Eye (tissue), 1 donor: ENCODE measurements at places on chromosomes 2 and 18.

DNA sequence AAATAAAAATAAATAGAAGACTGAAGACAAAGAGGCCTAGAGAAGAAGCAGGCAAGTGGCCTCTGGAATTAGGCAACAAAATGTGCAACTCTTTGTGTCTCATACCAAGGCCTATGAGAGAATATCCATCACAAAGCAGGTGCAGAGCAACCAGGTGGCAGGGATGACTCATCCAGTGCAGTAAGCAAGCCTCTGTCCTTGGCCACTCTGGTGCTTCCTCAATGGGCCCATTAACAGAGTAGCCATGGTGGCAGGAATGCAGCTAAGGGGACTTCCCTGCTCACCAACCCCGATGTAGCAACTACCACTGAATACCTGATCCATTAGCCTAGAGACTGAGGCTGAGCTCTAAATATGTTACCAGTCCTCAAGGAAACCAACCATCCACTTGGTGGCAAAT is 11.0 kb upstream of the EPG5 start:
- no peak for DNase-seq

- DNase-seq, result no peak
These were observed 55.4 kb upstream of the THOC1 start for GRCh38 chr18:323253-323622.

DNA sequence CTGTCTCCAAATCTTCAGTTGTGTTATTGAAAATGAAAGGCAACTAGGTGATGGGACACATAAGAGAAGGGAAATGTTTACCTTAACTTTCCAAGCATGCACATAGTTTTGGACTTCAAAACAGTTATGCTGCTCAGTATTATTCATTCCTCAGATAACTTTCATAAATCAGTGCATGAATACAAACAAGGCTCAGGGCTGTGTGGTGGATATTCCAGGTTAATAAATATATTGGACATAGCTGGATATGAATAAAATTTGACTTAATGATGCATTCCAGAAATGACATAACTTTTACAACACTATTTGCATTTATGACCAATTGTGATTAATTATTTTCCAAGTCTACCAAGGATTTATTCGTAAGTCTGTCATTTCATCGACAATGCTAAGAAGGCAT is 301.2 kb upstream of the ZNF804A start:
- no peak for DNase-seq

GRCh38 chr2:12295856-12296519 is 420.7 kb upstream of the TRIB2 start:
- no peak for DNase-seq

- DNase-seq, result no peak
These were observed 79.9 kb upstream of the NDUFV2 start for GRCh38 chr18:9022397-9023155.

DNA sequence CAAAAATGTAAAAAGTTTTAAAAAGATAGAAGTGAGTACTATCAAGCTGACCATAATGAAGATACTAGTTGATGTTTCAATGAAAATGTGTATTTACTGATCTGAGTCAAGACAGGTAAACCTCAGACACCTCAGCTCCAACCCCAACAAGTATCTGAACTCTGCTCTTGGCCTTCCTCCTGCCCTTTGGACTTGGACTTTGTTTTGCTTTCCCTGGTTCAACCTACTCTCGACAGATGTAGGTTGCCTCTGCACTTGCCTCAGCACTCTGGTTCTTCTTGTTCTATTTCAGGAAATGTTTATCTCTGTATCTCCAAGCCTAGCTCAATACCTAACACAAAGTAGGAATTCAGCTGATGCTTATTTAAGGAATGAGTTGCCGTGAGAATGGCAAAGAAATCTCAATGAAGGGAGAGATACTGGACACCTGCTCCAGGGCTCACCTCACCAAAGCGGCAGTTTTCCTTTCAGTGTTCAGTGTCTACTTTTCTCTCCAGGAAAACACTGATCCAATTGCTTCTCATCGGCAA is 248.8 kb upstream of the CTAGE1 start:
- DNase-seq, result no peak

DNA sequence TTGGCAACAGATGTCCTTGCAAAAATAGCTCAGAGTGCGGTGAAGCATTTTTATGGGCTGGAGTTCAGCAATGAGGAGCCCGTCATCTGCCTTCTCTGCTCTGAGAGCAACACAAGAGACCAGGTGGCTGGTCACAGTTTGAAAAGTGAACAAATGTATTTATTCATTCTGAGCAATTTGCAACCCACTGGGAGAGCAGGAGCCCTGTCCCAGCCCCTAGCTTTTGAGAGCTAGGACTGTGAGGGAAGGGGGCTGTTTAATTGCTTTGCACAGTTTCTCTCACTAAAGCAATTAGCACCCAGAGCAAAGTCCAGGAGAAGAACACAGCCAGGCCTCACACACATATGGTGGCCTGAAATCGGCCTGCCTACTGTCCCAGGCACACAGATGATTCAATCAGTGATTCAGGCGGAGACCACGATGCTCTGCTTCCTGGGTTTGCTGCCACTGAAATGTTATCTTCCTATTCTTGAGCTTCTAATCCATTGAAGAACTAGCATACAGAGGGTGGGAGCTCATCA is 646.1 kb upstream of the ACVR2A start:
- DNase-seq, result no peak

- DNase-seq, result no peak
These were observed 33.9 kb downstream of the LAMA3 start for GRCh38 chr18:23723121-23723520.

GRCh38 chr2:149418065-149418464 is 87.7 kb downstream of the LYPD6 start:
- no peak for DNase-seq
